ENCODE measurements at places on chromosomes 6 and 20.

DNA sequence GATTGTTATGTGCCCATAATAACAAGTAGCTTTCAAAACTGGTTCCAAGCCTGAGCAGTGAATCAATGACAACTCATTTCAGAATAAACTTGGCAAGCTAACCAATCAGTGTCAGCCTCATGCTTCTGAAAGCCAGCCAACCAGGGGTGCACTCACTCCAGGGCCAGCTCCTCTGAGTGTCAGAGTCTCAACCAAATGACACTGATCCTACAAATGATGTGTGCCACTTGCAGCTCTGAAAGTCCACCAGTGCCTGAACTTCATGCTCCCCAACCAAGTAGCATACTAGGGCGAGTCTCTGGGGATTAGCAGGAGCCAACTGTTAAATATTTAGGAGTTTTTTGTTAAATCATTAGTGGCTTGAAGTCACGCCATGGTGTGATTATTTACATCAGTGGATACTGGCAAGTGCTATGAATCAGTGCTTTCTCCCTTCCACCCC lies 4.5 kb downstream of the IYD start:
- no peak overlapping the region for H3K27ac ChIP-seq
- H3K36me3 ChIP-seq: no peaks in the 10 kb centered on the region
- no peak overlapping the region for H3K4me3 ChIP-seq
- DNase-seq: no peak
- no peaks in the 10 kb centered on the region for H3K27me3 ChIP-seq

GRCh38 chr6:116419069-116419786 lies 41.9 kb upstream of the CALHM6 start:
- no peaks in the 10 kb centered on the region for H3K27me3 ChIP-seq
- H3K27ac ChIP-seq: no peak overlapping the region

DNA sequence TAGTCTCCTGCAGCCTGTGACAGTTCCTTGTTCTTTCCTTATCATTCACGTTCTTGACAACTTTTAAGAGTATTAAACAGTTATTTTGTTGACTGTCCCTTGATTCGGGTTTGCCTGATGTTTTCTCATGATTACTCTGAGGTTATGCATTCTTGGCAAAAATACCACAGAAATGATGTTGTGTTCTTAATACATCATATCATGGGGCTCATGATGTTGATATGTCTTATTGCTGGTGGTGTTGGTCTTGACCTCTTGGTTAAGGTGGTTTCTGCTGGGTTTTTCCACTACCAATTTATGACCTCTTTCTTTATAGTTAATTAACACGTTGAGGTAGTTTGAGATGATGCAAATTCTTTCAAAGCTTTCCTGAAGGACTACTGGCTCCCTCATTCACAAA lies 59.1 kb downstream of the ZHX3 start:
- H3K4me1 ChIP-seq: no peaks in the 10 kb centered on the region
- no peak for DNase-seq
- H3K27me3 ChIP-seq: no peaks in the 10 kb centered on the region
- no peak overlapping the region for H3K27ac ChIP-seq
- no peaks in the 10 kb centered on the region for H3K36me3 ChIP-seq
- H3K4me3 ChIP-seq: no peak overlapping the region

DNA sequence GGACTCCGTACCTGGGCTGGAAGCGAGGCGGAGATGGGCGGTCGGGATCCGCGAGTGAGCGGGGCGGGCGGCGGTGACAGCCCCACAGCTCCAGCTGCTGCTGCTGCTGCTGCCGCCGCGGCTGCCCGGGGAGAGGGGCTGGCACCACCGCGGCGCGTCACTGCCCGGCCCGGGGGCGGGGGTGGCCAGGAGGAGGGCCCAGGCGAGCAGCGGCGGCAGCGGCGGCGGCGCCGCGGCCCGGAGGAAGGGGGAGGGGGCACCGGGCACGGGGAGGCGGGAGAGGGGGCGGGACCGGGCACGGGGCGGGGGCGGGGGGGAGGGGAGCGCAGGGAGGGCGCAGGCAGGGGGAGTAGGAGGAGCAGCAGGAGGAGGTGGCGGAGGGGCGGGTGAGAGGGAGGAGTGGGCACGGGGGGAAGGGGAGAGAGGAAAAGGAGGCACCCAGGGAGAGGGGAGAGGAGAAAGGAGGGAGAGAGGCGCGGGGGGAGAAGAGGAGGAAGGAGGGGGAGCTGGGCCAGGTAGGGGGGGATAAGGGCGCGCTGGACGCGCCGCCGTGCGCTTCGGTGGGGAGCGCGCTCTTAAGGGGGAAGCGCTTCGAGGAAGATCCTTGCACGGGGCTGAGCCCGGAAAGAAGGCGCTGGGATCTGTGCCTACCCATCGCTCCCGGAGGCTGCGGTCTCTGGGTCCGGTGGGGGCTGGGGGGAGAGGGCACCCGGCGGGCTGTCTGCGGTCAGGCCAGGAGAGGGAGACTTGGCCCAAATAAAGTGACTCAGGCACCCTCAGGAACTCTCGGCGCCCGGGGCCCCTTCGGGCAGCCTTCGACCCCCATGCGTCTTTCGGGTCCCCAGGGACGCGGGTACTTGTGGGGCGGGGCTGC lies 101.5 kb downstream of the NOL4L start:
- H3K4me3 ChIP-seq: peak overlapping the region; percentile 70
- H3K27me3 ChIP-seq: no peaks in the 10 kb centered on the region
- peaks cover 49% of the 10 kb centered on the region for H3K4me1 ChIP-seq
- peak overlapping the region; percentile 87 for H3K27ac ChIP-seq
- H3K36me3 ChIP-seq: no peaks in the 10 kb centered on the region

DNA sequence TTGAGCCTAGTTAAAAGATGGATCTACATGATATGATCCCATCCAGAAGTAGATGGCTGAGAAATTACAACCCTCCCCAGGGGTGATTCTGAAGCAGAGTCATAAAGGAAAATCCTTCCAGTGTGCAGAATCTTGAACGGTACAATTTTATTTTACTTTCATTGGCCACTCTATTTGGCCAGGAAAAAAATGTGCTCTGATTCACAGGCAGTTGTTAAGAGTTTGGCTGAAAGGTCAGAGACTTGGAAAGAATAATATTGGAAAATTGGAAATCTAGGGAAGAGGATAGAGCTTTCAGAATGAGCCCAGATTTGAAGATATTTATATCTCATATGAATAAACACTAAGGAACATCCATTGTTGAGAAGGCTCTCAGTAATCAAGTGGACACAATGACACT lies 1299.3 kb upstream of the GJE1 start:
- H3K36me3 ChIP-seq: no peaks in the 10 kb centered on the region
- no peak overlapping the region for H3K4me3 ChIP-seq
- H3K27me3 ChIP-seq: no peaks in the 10 kb centered on the region
- H3K27ac ChIP-seq: no peak overlapping the region
- no peak for DNase-seq
- H3K4me1 ChIP-seq: no peaks in the 10 kb centered on the region

GRCh38 chr6:45480752-45481415 lies 103.2 kb upstream of the SUPT3H start:
- no peaks in the 10 kb centered on the region for H3K27me3 ChIP-seq
- H3K36me3 ChIP-seq: no peaks in the 10 kb centered on the region

GRCh38 chr6:135176464-135176863 lies 4.6 kb upstream of the MYB start:
- no peak overlapping the region for H3K27ac ChIP-seq
- H3K27me3 ChIP-seq: no peaks in the 10 kb centered on the region
- DNase-seq: no peak
- peaks cover under 1% of the 10 kb centered on the region for H3K4me1 ChIP-seq
- no peak overlapping the region for H3K4me3 ChIP-seq

DNA sequence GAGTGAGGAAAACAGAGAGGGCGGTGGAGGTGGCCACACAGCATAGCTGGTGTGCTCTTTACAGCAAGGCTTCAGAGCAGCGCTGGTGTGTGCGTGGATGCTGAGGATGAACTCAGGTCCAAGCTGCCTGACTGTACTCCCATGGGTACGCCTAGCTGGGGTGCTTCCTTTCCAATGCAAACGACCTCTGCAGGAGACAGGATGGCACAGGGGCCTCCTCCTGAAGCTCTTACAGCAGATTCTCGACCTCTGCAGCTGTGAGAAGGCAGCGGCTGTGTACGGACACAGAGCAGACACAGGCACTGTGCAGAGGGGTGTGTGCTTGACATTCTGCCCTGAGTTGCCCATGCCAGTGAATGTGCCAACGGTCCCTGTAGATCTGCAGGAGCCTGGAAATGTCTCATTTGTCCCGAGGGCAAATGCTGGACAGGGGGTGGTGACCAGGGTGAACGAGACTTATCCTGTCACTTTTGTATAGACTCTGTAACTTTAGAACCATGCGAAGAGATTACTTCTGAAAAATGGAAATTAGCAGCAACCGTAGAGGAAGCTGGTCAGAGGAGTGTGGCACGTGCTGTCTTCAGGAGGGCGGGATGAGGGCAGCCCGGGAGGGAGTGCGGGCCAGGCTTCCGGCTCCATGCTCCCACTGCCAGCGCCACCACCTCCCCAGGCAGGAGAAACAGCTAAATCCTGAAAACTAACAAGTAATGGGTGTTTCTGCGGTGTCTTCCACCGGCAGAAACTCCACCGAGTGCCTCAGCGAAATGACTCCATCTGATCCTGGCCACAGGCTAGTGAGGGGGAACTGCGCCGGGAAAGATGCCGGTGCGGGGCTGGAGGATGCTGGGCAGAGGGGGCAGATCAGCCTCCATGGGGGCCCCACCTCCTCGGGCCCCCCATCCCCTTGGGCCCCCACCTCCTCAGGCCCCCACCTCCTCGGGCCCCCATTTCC lies 120.9 kb upstream of the RPS6KA2 start:
- no peak for DNase-seq
- H3K4me3 ChIP-seq: no peak overlapping the region
- no peaks in the 10 kb centered on the region for H3K4me1 ChIP-seq

DNA sequence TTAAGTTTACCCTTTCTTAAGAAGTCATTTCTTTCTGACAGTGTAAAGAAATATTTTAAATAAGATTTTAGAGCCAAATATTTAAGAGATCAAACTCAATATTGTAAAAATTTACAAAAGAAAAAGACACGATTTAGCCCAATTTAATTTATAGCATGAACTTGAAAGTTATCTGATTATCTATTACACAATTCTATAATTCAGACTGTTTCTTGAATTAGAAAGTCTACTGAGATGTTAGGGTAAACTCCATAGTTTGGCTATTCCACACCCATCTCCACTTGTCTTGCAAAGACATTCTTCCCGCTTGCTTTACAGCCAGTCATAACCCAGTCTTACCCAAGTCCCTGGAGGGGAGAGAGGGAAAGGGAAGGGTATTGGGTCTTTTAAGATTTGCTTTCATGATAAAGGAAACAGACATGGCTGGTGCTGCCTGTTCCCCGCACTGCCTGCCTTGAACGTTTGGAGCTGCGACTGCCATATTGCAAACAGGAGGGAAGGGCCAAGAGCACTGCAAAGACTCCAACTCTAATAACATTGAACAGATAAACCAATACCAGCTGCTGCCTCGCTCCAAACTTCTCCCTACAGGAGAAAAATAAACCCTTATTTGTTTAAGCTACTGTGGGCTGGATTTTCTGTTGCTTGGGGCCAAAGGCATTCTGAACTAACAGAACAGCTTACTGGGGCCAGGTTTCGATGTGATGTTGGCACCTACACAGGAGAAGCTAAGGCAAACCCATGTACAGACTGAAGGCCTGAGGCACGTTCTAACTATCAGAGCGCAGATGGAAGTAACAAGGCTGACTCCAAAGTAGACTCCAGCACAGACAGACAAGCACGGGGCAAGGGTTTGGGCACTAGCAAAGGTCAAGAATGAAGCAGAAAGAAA lies 552.3 kb upstream of the JARID2 start:
- H3K4me1 ChIP-seq: no peaks in the 10 kb centered on the region
- H3K27ac ChIP-seq: no peak overlapping the region
- no peak overlapping the region for H3K4me3 ChIP-seq
- H3K27me3 ChIP-seq: no peaks in the 10 kb centered on the region
- DNase-seq: no peak

- peaks cover 16% of the 10 kb centered on the region for H3K4me1 ChIP-seq
- no peak overlapping the region for H3K4me3 ChIP-seq
- no peaks in the 10 kb centered on the region for H3K27me3 ChIP-seq
- no peak for DNase-seq
Measured at GRCh38 chr6:151140767-151141166, 99.0 kb upstream of the AKAP12 start.

DNA sequence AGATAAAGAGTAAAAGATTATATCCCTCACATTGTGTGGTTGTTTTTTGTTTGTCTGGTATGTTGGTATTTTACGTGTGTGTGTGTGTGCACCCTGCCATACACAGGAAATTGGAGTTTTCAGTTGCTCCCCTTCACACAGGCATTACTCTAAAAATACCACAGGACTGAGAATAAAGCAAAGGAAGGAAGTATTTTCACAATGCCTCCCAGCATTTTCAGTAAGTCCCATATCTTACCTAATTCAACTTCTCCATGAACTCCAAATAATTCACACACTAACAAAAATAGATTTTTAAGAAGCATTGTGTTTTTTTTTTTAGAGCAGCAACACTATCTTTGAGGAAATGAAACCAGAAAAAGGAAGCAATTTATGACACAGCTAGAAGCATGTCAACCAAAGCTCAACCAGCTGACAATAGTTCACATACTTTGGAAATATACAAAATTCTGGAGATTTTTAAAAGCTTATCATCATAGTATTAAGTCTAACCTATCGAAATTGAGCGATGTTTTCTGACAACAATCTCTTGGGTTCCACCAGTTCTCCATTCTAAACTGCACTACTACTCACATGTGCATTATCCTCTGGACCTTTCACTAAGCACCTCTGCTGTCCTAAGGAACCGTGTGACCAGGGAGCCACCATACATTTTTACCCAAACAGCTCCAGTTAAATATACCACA lies 2.1 kb downstream of the UBE2J1 start:
- no peak overlapping the region for H3K4me3 ChIP-seq
- H3K36me3 ChIP-seq: no peaks in the 10 kb centered on the region
- no peaks in the 10 kb centered on the region for H3K27me3 ChIP-seq
- H3K4me1 ChIP-seq: peaks cover 49% of the 10 kb centered on the region
- DNase-seq: no peak
- peak overlapping the region; percentile 99 for H3K27ac ChIP-seq

DNA sequence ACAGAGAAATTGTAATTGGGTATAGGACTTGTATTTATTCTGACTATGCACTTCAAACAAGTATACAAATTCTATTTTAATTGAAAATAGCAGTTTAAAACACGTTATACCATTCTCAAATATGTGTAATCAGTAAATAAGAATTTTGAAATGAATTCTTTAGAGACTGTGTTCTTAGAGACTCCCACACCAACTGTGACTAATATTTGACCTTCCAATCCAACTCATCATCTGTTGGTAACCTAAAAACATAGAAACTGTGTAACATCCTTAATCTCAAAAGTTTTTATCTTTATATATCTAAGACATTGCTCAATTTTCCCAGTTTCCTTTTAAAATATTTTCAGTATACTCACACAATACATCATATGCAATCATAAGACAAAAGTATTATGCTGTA lies 83.9 kb downstream of the KHDRBS2 start:
- H3K27ac ChIP-seq: no peak overlapping the region
- H3K27me3 ChIP-seq: no peaks in the 10 kb centered on the region
- no peaks in the 10 kb centered on the region for H3K36me3 ChIP-seq
- DNase-seq: no peak

GRCh38 chr6:105675715-105676397 lies 273.0 kb upstream of the PREP start:
- H3K4me1 ChIP-seq: no peaks in the 10 kb centered on the region
- no peaks in the 10 kb centered on the region for H3K27me3 ChIP-seq
- no peak overlapping the region for H3K27ac ChIP-seq
- no peak for DNase-seq

DNA sequence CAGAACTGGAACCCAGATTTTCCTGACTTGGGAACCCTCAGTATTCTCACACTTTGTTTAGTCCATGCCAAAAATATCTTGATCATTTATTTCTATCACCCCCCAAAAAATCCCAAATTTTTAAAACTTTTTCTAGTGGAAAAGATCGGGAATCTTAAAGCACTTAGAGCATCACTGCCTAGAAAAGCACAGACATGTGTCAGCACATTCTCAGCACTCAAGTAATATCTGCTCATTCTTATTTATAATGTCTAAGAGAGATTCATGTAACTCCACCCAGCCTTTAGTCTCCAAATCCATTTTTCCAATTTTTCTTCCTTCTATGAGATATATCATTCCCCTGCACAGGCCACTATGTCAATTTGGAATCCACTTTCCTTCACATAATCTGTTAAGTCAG lies 29.9 kb upstream of the HSF2 start:
- no peak overlapping the region for H3K27ac ChIP-seq
- no peak for DNase-seq

All from body of pancreas (tissue), 4 donors.